Stimulated activated CD8-positive, alpha-beta memory T cell treated with anti-CD3 and anti-CD28 coated beads, Interleukin-15, amount 100 ng/mL, for 4 hours (primary cell): ENCODE measurements at places on chromosomes 1 and 21.

DNA sequence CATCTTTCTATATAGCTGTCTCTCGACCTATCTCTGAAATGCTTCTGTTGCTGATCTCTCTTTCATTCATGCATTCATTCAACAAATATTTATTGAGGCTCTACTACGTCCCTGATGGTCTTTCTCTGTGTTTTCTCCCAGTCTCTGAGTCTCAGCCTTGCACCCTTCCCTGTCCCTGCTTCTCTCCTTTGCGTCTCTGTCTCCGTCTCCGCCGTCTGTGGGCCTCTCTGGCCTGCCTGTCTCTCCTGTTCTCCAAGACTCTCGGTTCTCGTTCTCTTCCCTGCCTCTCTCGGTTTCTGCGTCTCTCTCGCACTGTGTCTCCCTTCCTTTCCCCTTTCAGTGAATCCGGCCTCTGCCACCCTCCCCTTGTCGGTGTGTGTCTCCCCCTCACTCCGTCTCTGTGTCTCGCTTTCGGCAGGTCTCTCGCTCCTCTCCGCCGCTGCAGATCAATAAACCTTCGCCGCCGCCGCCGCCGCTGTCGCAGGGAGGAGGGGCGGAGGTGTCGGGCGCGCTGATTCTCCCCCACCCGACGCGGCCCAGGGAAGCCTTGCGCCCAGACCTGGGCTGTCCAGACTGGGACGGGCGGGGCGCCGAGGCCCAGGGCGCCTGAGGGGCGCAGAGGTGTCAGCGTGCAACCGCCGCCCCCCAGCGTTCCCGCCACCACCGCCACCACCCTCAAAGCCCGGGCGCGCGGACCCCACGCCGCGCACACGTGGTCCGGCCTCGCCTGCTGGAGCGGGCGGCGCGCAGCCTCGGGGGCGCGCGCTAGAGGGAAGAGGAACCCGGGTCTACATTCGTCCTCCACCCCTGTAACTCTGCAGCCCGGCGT is 3.0 kb downstream of the EFNA3 start:
- no peak for DNase-seq

- no peak for DNase-seq
Observed at GRCh38 chr21:44920694-44921604, at the start of gene ITGB2. Gene ITGB2, minus strand, starts transcription at chr21:44920899. Its CDS starts 10,117 bp downstream, at chr21:44910782.

GRCh38 chr1:159071970-159072582 is 4.5 kb downstream of the AIM2 start:
- DNase-seq = no peak

GRCh38 chr1:246510147-246511030 is 3.3 kb upstream of the SMYD3 start:
- no peak for DNase-seq

GRCh38 chr1:111742938-111743549 is 3.8 kb upstream of the INKA2 start:
- DNase-seq = no peak

GRCh38 chr1:183734543-183735036 is 70.3 kb upstream of the RGL1 start:
- no peak for DNase-seq

DNA sequence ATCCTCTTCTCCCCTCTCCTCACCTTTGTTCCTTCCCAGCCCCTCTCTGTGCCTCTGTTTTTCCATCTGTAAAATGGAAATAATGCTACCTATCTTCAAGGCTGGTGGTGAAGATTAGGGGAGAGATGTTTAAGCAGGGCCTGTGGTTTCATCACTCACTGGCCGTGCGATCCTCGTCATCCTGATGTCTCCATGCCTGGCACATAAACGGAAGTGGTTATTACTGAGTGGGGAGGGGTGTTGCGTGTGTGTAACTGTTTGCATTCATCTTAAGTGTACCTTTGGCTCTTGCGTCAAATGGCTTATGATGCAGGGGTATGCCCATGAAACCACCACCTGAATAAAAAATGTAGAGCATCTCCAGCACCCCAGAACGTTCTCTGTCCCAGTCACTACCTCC is 17.2 kb upstream of the C1QA start:
- no peak for DNase-seq

GRCh38 chr1:149978547-149979023 is 31.9 kb downstream of the OTUD7B start:
- DNase-seq = no peak

GRCh38 chr1:3904843-3905185 is 4.7 kb upstream of the C1orf174 start:
- no peak for DNase-seq

DNA sequence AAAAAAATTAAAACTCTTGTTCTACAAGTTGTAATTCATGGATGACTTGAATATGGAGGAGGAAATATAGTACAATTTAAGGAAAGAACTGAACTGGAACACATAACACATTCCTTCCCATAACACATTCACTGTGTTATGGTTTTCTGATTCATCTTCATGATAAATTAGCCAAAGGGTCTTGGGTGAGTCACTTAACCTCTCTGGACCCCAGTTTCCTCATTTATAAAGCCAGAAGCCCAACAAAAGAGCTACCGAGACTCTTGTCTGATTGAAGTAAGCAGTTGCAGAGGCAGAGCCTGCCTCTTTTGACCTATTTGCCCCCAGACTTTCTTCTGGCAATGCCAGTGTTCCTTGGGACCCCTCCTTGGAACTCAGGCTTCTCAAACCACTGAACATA is 161.9 kb upstream of the KCTD3 start:
- no peak for DNase-seq

- DNase-seq = no peak
Observed at GRCh38 chr1:60573726-60574409, 500.3 kb upstream of the C1orf87 start.

- DNase-seq = no peak
Observed at GRCh38 chr1:167332503-167332902, 111.8 kb downstream of the POU2F1 start.

DNA sequence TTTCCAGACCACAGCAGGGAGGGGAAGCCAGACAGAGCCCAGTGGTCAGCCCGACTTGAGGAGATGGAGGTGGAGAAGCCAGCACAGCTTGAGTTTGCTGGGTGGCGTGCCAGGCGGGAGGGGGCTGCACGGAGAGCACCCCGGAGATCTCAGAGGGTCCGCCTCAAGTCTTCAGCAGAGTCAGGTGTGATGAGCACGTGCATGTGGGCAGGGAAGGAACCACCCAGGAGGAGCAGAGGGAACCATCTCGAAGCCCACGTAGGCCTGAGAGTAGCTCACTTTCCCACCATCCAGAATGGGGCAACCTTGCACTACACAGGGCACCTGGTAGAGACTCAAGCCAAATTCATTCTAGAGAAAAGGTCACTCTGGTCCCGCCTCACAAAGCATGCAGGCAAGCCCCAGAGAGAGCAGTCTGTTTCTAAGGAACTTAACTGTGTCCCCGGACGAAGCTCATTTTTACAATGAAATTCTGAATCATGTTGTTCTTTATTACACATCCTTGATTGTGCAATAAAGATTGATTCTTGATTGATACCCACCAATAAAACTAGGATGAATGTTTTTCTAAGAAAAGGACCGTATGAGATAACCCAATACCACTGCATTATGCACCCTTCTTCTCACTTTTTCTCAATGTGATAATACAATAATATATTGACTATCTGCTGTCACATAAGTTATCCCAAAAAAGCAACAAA is 64.2 kb downstream of the FHAD1 start:
- no peak for DNase-seq

- no peak for DNase-seq
Observed at GRCh38 chr1:24117722-24118409, 5.9 kb upstream of the MYOM3 start.

GRCh38 chr1:206933333-206933945 is 11.7 kb upstream of the FCMR start:
- DNase-seq = no peak

GRCh38 chr21:32140151-32140550 is 138.7 kb downstream of the MIS18A start:
- no peak for DNase-seq

GRCh38 chr1:206833801-206834200 is 31.6 kb upstream of the IL20 start:
- DNase-seq = no peak

DNA sequence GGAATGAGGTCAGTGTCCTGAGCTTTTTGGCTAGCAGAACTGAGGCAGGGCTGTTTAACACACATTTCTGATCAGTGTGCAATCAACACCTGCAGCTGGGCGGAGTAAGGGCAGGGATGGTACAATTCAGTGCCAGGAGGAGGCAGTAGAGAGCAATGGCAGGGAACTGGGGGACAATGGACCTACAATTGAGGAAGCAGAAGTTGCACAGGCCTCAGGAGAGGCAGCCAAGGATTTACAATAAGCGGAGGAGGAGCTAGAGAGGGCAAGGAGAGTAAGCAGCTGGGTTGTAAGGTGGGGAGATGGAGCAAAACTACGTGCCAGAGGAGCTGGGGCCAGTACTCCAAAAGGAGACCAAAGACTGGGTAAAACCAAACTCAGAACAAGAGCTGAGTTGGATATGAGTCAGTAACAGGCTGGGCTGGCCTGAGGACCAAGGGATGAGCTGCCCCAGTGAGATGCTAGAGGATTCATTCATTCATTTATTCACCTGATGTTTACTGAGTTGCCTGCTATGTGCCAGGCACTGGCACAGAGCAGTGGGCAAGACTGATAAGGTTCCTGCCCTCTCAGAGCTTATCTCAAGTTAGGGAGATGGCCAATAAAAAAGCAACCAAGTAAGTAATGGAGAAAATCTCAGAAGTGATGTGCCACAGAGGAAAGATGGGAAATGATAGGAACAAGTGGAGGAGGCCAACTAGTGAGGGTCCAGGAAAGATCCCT is 10.4 kb upstream of the GALE start:
- DNase-seq = no peak

- DNase-seq = no peak
Observed at GRCh38 chr1:67441739-67442281, 11.6 kb upstream of the SERBP1 start.

DNA sequence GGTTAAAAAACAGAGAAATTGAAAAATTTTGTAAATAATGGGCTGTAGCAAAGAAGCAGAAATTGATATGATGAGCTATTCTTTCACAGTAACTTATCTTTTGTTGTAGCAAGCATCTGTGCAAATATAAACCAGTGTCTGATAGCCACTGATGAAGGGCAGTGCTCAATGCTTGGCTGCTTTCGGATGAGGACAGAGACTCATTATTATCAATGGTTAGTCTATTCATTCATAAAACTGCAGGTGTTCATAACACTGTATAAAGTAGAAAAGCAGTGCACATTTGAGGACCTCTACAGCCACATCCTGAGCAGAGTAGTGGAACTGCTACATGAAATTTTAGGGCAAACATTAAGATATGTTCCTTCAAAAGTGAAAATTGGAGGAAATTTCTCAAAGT is 107.2 kb downstream of the FAF1 start:
- no peak for DNase-seq

DNA sequence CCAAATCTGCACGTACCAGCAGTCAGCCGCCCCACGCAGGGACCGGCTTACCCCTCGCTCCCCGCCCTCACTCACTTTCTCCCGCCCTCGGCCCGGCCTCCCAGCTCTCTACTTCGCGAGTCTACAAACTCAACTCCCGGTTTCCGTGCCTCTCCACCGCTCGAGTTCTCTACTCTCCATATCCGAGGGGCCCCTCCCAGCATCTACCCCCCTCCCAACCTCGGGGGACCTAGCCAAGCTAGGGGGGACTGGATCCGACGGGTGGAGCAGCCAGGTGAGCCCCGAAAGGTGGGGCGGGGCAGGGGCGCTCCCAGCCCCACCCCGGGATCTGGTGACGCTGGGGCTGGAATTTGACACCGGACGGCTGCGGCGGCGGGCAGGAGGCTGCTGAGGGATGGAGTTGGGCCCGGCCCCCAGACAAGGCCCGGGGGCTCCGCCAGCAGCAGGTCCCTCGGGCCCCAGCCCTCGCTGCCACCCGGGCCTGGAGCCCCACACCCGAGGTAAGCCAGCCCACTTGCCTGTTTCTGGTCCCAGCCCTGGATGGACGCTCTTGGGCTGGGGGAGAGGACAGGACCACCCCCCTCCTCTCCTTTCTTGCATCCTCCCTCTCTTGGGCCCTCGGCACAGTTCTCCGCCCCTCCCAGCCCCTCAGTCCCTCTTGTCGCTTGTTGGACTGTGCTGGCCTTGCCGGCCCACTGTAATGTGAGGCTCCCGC is at the start of gene ARTN:
Gene ARTN (plus strand): TSS at position 416 of the 715 bp plus-strand sequence. CDS start 1,856 bp downstream, outside the sequence.
- no peak for DNase-seq

DNA sequence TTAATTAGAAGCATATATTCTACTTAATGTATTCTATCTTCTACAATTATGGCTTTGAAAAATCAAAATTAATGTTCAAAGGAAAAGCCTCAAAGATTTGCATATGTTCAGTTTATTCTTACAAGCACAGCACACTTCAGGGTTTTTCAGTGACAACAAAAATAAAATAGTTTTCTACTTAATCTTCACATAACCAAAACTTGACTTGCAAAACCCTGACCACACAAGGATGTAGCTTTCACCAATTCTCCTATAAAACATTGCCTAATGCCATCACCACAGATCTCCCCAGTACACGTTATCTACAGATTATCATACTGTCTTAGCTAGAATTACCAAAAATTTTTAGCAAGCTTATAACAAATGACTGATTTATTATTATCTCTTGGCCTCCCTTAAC is 23.3 kb downstream of the LPAR3 start:
- DNase-seq = no peak

DNA sequence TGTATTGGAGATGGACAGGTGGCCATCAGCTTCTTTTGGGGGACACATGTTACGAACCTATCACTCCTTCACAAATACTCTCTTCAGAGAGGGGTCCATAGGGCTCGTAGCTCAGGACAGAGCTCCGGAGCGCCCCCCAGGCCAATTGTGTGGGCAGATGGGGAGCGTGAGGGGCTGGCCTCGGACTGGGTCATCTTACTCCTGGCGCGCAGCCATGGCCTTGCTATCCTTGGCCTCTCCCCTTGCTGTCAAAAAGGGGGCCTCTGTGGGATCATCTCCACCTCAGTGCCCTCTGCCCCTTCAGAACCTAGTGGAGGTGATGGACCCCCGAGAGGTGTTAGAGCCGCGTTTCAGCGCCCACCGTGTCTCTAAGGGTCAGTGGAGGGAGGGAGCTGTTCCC is 35.0 kb downstream of the ATP5PO start:
- DNase-seq = no peak

- no peak for DNase-seq
Observed at GRCh38 chr1:15289251-15289651, 42.2 kb downstream of the FHAD1 start.

DNA sequence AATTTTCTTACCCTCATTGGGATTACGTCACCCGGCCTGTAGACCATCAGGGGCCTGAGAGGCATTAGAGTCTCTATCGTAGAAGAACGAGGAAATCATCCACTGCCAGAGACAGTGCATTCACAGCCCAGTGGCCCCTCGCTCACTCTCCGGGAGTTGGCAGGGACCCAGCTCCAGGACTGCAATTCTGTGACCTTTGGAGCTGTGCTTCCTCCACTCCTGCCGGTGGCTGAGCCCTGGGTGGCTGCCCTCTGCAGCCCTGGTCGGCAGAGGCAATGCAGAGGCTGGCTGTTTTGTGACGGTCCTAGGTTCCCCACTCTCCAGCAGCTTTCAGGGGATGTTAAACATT is 12.7 kb downstream of the SLC37A1 start:
- DNase-seq = no peak

DNA sequence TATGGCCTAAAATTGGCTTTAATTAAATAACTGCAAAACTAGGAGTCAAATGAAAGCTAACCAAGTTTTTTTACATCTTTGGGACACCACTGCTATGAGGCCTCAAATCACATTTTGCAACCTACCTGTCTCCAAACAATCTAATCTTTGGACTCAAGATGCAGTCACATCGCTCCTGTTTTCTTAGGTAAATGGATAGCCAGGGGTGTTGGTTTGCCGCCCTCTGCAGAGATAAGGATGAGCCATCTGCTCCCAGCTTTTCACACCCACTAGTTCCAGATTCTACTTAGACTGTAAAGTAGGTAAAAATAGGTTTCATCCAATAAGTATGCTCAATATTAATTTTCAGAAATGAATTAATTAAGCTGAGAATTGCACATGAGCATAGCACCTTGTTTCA is 456.5 kb downstream of the KIF26B start:
- DNase-seq = no peak

GRCh38 chr1:24150234-24151174 is 7.6 kb upstream of the IL22RA1 start:
- peak; percentile 78 for DNase-seq
